ENCODE measurements at places on chromosomes 13 and 19.

GRCh38 chr19:34408411-34408810 is 4.2 kb downstream of the PDCD2L start:
- DNase-seq: no peak

DNA sequence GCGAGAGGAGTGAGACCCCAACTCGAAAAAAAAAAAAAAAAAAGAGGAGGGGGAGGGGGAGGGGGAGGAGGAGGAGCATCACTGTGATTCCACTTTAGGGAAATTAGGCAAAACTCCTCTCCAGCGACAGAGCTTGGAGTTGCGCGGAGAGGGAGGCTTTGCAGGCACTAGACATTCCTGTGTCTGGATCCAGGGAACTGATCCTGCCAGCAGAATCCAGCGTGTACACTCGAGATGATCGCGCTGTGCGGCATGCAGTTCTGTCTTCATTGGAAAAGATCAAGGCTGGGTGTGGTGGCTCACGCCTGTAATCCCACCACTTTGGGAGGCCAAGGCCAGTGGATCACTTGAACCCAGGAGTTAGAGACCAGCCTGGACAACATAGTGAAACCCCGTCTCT is 29.6 kb upstream of the KLF2 start:
- no peak for DNase-seq

- peak; percentile 65 for DNase-seq
These were observed at the start of gene PKN1 for GRCh38 chr19:14432791-14433553. Gene PKN1, plus strand, starts transcription at chr19:14433306. Its CDS starts 216 bp downstream, at chr19:14433522.

DNA sequence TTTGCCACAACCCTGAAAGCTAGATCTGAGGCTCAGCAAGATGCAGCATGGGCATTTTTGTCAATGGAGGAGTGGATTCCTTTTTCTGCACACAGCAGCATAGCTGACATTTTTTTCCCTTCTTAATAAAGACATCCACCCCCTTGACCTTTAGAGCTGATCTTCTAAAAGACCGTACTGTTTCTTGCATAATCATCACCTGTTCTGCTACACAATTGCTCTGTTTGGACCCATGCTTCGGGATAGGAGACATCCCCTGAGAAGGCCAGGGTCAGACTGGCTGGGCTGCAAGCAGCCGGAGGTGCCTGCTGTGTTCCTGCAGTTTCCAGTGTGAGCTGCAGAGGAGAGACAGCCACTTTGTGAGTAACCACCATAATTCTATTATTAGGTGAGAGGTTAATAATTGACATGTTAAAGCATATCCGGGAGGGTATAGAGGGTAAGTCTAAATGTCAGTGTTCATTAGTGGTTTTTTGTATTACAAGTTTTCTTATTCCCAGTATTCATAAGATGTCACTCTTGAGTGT is 108.5 kb upstream of the C1QTNF9B start:
- DNase-seq: no peak

- DNase-seq: no peak
These were observed 345.8 kb downstream of the TEX29 start for GRCh38 chr13:111666164-111666776.

- peak; percentile 64 for DNase-seq
These were observed 7.3 kb downstream of the IFNL3 start for GRCh38 chr19:39237200-39238184.

DNA sequence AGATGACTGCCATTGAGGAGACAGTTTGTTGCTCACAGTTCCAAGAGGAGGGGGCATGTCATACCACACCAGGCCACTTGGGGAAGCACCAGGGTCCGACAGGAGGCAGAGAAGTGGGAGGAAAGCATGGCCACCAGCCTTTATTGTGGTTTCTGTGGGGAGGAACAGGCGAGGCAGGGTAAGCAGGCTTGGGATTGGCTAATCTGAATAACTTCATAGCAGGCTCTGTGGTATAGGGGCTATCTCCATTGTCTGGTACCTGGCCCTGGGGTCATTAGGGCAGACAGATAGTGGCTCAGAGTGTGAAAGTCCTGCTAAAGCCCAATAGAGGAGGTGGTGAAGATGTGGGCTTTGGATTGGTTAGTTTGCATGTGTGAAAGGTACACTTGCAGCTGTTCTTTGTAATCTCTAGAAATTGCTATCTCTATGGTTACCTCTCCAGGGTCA is 35.5 kb downstream of the CBY2 start:
- DNase-seq: peak; percentile 53

- DNase-seq: no peak
These were observed 24.2 kb downstream of the SH3GL1 start for GRCh38 chr19:4376028-4376670.

DNA sequence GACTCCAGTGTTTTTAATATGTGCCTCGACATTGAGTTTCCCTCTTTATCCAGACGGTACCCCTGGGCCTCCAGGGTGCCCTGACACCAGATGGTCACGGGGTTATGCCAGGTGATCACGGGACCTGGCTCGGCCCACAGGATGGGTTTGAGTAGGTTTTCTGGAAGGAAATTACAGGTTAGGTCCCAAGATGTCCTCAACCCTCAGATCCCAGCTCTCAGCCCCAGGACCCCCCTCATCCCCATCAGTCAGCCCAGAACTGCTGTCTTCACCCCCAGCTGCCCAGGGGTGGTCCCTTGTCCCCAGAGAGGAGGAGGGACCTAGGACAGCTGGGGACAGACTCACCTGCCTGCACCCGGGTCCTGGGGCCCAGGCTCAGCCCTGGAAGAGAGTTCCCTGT is 441 bp downstream of the LILRA4 start:
- no peak for DNase-seq

GRCh38 chr13:55007681-55008080 is 1979.1 kb downstream of the OLFM4 start:
- no peak for DNase-seq

DNA sequence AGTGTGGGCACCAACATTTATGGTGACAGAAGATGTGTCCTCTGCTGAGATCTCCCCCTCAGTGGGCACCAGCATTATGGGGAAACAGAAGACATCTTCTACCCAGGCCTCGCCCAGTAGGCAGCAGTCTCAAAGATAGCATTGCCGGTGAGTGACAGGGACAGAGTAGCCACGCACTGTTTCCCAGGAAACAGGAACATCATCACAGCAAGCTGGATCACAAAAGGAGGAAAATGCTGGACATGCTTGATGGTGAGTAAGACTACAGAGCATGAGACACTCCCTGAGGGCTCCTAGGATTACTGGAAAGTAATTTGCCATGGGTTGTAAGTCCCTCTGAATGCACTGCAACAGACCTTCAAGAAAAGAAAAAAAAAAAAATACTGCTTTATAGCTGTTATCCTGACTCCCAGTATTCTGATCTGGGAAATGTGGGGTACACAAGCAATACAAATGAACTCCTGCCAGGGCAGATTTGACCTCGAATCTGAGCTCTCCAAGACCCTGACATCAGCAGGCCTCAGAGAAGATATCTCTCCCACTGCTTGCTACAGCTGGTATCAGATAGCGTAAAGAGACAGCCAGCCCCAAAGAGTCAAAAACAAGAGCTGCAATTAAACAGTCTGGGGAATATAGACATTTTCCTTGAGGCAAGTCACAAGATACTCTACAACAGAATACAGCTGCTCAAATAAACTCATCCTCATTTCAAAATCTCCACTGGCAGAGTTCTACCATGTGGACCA is 180.4 kb downstream of the RBM26 start:
- no peak for DNase-seq

DNA sequence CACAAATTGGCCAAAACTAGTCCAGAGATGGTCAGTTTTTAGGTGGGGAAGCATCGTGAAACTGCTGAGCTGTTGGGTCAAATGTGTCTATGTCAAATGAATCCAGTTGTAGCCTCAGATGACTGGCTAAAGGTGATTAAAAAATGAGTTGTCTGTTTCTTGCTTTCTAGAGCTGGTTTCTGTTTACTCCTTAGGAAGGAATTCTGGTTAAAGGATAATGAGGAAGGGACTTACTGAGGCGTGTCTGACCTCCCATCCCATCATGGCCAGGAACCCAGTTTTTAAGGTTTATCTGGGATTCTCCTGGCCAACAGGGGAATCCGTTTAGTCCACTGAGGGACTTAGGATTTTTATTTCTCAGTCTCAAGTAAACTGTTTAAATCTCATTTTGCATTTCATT is 256.5 kb downstream of the UQCRFS1 start:
- no peak for DNase-seq

- DNase-seq: no peak
These were observed 187.0 kb upstream of the KL start for GRCh38 chr13:32829269-32829668.

DNA sequence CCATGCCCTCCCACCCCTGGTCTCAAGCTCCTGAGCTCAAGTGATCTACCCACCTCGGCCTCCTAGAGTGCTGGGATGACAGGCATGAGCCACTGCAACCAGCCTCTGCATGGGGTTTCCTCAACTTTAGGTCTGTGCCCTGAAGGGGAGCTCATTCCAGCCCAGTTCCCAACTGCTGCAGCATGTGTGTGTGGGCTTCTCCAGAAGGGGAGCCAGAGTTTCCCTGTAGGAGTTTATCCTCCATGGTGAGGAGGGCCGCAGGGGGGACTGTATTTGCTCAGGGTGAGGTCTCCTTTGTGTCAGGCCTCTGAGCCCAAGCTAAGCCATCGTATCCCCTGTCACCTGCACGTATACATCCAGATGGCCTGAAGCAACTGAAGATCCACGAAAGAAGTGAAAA is 11.3 kb upstream of the ZNF808 start:
- DNase-seq: no peak

GRCh38 chr13:103451656-103452055 is 385.4 kb upstream of the SLC10A2 start:
- no peak for DNase-seq

- DNase-seq: peak; percentile 54
These were observed 14.6 kb downstream of the ACER1 start for GRCh38 chr19:6318772-6319171.

DNA sequence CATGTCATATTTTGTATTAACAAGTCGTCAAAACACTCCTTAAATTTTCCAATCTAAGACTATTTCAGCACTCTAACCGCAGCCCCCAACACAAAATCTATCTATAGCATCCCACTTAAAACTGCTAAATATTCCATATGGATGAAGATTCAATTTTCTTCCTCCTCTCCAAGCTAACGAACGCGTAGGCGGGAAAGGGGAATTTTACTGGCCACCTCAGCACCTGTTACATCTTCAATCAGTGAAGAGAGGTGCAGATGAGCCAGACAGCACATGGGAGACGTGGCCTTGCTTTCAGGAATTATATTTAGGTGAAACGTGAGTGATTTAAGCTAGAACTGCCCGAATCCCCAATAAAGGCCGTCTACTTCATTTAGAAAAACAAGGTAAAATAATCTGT is 1.1 kb downstream of the RBM26 start:
- DNase-seq: peak; percentile 38

DNA sequence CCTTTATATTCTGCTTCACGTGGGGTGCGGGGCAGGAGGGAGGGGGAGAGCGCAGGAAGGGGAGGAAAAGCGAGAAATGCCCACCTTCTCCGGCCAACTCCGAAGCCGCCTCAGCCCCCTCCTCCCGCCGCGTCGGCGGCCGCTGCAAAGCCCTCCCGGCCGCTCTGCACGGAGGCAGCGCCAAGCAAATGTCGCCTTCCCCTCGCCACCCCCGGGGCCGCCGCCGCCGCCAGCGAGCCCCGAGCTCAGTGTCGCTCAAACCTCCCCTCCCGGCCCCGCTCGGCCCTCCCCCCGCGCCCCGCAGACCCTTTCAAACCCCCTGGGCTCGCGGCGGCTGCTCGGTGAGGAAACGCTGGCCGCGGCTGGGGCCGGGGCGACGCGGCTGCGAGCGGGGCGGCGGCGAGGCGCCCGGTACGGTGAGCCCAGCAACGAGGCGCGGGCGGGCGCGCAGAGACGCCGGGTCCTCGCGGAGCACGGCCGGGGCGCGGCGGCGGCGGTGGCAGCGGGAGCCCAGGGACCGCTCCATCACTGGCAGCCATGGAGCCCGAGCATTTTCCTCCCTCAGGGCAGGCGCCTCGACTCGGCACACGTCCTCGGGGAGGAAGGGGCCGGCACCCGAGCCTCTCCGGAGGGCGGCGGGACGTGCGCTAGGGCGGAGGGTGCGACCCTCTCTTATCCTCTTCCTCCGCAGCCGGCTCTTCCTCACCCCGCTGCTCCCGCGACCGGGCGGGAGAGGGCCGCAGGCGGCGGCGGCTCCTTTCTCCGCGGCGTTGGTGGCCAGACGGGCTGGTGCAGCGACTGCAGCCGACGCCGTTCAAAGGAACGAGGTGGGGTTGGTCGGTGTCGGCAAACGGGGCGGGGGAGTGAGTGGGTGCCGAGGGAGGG is 463 bp upstream of the TSC22D1 start:
- DNase-seq: peak; percentile 47

DNA sequence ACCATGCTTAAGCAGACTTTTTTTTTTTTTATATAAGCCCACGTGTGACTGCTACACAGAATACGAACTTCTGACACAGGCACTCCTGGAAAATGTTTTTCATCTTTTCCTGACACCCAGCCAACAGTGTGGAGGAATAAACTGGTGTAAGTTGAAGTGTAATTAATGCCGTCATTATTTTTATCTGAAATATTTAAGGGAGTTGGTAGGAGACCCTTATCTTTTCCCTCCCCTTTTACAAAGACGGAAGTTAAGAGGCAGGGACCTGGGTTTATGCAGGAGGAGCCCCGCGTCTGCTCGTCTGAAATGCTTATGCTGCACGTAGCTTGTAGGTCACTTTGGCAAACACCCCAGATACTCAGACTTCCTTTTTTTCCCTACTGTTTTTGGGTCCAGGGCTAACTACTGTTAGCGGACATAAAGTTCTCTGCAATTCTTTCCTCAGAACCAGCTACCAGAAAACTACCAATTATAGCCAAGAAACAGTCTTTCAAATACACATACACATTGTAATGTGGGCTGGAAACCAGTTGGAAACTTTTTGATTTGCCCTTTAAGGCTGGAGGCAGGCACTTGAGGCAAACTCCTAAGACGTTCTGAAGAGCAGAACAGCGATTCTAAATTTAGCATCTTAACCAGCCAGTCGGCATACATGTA is 50.8 kb downstream of the EFNB2 start:
- no peak for DNase-seq

DNA sequence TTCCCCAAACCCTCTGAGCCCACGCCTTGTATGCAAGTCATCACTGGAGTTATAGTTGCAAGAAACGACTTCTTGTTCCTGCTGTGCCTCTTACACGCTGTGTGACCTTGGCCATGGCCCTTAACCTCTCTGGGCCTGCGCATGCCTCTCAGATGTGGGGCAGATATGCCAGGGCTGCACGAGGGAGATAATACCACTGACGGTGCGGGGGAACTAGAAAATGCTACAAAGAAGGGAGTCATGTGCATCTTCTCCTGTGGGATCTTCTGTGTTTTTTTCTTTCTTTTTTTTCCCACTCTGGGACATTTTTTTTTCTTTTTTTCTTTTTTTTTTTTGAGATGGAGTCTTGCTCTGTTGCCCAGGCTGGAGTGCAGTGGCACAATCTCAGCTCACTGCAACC is 4.3 kb upstream of the SAMD1 start:
- no peak for DNase-seq

Measured in activated CD4-positive, alpha-beta T cell treated with anti-CD3 and anti-CD28 coated beads for 48 hours (primary cell).